ENCODE measurements at places on chromosomes 16 and 17.

GRCh38 chr16:85556456-85557082, 56.6 kb upstream of the GSE1 start:
- DNase-seq, result no peak

DNA sequence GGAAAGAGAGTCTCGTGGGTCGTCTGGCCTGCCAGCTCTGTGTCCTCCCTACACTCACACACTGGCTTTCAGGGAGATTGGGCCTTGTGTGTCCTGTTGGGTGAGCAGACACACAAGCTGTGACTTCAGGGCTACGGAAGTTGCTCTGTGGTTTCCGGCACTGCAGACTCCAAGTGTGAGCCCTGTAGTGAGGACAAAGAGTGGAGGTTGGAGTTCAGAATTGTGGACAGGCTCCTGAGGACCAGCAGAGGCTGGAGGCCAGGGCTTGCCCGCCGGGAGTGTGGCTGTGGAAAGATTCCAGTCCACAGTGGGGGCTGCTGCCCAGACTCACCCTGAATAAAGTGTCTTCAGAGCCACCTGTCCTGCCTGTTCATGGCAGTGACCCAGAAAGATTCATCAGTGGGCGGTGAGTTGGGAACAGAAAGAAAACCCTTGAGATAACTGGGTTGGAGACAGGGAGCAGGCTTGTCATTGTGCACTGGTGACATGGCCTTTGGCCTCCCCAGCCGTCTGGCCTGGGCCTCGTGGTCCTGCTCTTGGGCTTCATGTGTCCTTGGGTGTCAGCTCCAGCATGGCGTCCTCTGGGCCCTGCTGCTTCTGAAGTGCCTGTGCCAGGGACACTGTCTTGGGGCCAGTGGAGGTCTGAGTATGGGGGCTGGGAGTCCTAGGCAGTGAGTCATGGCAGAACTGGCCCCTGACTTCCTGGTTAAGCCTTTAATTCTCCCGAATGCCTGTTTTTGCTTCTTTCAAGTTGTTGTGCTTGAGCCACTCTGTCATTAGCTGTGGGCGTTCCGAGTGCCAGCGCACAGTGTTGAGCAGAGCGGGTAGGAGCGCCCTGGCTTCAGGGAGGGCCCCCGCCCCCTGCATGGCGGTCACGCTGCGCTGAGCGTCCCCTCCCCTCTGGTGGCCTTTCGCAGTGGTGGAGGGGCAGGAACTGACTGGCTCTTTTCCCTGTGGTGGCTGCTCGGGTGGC, 19.9 kb upstream of the ZNF750 start:
- DNase-seq, result peak; percentile 49

DNA sequence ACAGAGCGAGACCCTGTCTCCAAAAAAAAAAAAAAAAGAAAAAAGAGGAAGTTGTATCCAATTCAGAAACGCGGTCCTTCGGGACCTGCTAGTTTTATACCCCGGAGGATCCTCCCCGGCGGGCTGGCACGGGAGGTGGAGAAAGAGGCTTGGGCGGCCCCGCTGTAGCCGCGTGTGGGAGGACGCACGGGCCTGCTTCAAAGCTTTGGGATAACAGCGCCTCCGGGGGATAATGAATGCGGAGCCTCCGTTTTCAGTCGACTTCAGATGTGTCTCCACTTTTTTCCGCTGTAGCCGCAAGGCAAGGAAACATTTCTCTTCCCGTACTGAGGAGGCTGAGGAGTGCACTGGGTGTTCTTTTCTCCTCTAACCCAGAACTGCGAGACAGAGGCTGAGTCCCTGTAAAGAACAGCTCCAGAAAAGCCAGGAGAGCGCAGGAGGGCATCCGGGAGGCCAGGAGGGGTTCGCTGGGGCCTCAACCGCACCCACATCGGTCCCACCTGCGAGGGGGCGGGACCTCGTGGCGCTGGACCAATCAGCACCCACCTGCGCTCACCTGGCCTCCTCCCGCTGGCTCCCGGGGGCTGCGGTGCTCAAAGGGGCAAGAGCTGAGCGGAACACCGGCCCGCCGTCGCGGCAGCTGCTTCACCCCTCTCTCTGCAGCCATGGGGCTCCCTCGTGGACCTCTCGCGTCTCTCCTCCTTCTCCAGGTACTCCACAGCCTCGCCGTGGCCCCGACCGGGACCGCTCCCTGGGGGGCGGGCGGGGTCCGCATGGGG, at the start of gene CDH3:
TSS of gene CDH3 (plus strand) at position 596 of the 779 bp plus-strand sequence. CDS start at position 666, 70 bp downstream.
- peak; percentile 3 for DNase-seq

DNA sequence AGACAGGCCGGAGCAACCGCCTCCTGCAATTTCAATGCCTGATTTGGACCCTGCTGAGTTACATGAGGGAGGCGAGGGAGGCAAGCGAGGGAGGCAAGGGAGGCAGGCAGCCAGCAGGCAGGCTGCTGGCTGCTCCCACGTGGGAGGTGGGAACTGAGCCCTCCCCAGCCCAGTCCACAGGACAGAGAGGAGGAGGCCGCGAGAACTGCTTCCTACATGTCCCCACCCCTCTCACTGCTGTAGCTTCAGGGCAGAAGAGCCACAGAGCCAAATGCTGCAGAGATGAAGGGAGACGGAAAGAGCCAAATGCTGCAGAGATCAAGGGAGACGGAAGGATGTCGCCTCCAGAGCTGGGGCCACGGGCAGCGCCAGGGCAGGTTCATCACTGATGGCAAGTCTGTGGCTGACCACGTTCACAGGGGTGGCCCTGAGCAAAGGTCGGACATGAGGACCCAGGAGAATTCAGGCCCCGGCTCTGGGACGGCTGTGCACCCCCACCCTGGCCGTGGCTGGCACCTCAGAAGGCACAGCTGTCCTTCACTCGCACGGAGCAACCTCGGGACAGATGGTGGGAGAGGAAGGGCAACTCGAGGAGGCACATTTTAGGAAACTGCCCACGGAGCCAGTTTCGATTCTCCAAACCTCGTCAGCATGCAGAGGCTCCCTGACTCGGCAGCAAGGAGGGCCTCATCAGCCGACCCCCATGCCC, 21.5 kb downstream of the RPH3AL start:
- DNase-seq, result no peak

DNA sequence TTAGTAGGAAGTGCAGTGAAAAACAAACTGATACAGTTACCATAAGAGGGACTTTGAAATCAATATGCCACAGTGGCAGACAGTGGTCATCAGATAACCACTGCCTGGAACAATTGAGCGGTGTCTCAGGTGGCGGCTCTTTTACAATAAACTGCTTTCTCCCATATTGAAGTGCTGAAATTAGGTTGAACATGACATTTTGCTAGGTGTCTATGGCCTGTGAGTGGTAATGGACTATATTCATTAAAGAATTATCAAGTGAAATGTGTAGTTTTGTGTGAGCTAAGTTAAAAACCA, 214.7 kb downstream of the RPTOR start:
- no peak for DNase-seq

- no peak for DNase-seq
These were observed 40.1 kb upstream of the RHOT1 start for GRCh38 chr17:32102172-32102571.

DNA sequence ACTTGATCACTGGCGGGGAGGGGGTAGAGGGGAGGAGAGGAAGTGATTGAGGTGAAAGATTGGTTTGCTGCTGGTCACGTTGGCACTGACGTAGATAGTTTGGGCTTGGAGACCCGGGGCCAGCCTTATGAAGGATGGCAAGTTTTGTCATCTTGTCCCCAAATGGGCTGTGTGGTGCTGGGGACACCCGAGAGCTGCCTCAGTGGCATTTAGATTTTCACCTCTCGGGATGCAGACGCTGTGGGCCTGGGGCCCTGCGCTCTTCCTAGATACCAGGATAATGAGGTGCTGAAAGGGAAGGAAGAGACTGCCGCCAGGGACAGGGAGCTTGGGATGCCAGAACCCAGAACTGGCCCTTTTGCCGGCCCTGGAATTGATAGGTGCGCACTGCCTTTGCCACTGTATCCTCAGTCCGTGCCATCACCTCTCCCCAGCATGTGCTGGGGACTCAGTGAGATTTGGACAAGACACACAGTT, 1.4 kb upstream of the SOCS3 start:
- DNase-seq, result no peak

Data from stimulated activated CD4-positive, alpha-beta T cell treated with anti-CD3 and anti-CD28 coated beads, TNF-alpha, amount 100 ng/mL, for 48 hours (primary cell).